ENCODE measurements at places on chromosomes 7 and 10.

DNA sequence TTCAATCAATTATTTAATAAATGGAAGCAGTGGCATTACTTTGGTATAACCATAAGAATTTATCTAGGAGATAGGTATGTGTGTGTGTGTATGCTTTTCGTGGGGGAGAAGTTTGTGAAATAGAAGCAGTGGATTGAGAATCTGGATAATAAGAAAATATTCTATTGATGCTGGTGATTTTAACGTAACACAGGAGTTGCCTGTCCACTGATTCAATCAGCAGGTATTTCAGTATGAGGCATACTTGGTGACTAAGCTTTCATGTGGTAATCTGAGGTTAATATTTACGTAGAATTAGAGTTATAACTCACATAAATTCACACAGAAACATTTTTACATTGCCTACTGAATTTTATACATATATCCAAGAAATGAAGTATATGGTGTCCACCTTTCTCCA is 568.0 kb downstream of the ZWINT start:
- no peak for DNase-seq

- no peak for DNase-seq
These were observed 85.6 kb downstream of the NEUROD6 start for GRCh38 chr7:31254926-31255325.

DNA sequence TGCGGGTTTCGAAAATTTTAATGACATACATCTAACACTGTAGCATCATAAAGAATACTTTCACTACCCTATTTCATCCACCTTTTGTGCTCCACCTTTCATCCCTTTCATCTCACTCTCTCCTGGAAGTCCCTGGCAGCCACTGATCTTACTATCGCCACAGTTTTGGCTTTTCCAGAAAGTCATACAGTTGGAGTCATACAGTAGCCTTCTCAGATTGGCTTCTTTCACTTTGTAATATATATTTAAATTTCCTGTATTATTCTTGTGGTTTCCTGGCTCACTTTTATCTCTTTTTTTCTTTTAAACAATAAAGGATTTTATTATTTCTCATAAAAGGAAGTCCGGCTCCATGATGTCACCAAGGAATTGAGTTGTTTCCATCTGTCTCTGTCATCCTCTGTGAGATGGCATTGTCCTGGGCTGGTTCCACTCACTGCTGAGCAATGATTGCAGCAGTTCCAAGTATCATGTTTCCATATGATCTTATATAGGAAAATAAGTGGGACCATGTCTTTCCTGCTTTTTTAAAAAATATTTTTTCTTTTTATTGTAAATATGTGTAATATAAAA is 626.3 kb downstream of the POM121L12 start:
- no peak for DNase-seq

GRCh38 chr10:34626158-34626880 is 188.8 kb downstream of the PARD3 start:
- no peak for DNase-seq

- DNase-seq: no peak
These were observed 266.6 kb downstream of the NXPH1 start for GRCh38 chr7:8699875-8700624.

DNA sequence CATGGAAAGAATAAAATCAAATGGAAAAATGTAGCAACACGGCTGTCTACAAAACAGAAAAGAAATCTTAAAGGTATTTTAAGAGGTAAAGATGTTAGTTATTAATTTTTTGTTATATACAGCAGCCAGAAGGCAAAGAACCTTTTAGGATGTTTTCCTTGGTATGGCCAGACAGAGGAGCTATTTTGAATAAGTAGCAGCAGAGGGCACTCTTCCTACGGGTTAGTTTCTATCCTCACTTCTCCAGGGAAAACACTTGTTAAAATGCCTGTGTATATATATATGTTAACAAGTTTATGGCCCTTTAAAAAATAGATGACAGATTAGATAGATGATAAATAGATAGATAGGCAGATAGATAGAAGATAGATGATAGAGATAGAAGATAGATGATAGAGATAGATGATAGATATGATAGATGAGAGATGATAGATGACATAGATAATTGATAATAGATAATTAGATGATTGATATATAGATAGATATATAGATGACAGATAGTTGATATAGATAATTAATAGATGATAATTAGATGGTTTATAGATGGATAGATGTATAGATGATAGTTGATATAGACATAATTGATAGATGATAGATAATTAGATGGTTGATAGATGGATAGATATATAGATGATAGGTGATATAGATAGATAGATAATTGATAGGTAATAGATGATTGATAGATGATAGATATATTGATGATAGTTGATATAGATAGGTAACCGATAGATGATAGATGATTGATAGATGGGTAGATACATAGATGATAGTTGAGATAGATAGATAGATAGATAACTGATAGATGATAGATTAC is 57.8 kb upstream of the WIPF3 start:
- DNase-seq: no peak

- DNase-seq: no peak
These were observed 319.0 kb upstream of the NPSR1 start for GRCh38 chr7:34338961-34339526.

DNA sequence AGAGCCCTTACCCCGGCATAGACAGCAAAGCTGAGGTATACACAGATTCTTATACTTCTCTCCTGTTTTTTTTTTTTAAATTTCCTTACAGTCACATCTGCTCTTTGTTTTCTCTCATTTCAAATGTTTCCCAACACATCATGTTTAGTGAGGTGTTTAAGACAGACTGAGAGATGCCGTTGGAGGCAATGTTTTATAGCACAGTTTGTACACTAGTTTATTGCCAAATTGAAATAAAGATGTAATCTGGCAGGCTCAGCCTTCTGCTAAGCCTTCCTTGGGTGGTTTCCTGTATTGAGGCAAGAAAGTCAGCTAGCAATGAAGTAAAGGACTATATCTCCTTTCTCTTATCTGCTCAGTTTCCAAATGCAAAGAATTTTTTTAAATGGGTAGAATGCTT is 393.4 kb downstream of the SORCS1 start:
- no peak for DNase-seq

GRCh38 chr7:142529591-142529990 is 219.7 kb upstream of the PRSS1 start:
- DNase-seq: no peak

DNA sequence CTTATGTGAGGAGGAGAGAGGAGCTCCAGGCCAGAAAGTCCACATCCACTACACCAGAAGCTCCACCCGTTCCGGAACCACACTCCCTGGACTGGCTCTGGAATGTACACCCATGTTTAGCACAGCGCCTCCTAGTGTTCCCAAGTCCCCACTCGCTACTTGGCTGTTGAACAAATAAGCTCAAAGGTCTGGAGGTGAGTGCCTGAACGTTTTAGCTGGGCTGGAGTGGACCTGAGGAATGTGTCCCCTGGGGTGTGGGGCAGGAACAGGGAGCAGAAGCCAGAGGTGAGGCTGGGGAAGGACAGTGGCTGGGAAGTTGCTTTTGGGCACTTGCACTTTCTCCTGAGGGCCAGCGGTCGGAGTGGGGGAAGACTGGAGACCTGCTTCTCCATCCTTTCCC is 164.1 kb upstream of the CDCA7L start:
- DNase-seq: no peak

- DNase-seq: no peak
These were observed 72.6 kb downstream of the EPDR1 start for GRCh38 chr7:37993060-37993501.

GRCh38 chr10:17742918-17743317 is 9.1 kb upstream of the TMEM236 start:
- DNase-seq: peak; percentile 55

DNA sequence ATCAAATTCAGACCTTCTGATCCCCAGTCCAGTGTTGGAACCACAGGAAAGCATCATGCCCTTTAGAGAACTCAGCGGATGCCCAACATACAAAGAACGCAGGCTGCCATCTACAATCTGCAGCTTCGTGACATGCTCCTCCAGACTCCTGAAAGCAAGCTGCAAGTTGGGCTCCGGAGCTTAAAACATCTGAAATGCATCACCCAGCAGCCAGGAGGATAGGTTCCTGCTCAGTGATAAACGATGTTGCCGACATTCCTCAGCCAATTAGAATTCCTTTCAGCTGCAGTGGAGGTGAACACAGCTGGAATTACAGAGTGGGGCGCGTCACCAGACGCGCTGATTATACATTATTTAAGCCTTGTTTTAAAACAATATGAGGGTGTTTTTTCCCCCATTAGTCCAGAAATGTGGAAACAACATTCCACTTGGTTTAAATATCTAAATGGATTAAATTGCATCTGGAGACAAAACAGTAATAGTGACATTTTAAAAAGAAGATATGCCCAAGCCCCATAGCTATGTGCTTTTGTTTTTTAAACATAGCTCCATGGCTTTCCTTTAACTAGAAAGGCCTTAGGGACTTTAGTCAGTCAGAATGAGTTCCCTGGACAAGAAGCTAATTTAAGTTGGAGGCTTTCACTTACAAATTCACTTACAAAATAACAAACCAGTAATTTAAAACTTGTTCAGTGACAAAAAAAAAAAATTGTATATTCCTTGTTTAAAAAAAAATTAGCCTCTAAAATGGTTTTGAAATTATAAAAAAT is 6.3 kb downstream of the SMURF1 start:
- DNase-seq: no peak

- no peak for DNase-seq
These were observed 72.8 kb downstream of the CARD11 start for GRCh38 chr7:2970861-2971260.

DNA sequence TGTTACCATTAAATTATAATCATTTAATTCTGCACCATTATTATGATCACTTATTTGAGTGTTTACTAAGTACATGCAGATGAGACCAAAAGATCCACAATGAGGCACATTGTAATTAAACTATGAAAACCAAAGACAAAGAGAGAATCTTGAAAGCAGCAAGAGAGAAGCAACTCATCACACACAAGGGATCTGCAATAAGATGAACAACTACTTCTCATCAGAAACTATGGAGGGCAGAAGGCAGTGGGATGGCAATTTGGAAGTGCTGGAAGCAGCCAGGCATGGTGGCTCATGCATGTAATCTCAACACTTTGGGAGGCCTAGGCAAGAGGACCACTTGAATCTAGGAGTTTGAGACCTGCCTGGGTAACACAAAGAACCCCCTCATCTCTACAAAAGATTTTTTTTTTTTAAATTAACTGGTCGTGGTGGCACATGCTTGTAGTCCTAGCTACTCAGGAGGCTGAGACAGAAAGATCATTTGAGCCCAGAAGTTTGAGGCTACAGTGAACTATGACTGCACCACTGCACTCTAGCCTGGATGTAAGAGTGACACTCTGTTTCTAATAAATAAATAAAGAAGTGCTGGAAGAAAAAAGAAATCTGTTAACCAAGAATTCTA is 47.7 kb downstream of the CDK6 start:
- no peak for DNase-seq

DNA sequence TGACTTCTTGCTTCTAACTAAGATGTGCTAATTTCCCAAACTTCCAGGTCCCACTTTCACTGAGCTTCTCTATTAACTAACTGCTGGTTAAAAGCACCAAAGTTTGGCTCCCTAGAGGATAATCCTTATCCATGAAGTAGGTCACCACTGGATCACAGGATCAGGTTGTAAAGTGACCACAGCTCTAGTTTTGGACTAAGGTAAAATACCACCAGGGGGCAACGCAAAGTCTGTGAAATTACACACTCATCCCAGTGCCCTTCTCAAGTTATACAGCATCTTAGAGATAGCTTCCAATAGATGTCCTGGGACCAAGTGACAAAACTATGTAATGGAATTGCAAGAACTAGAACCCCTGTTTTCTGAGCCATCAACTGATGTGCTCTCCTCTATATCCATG is 116.4 kb upstream of the ASAH2 start:
- peak; percentile 37 for DNase-seq

GRCh38 chr7:94907811-94908322 is 473 bp downstream of the PPP1R9A start:
- DNase-seq: no peak

DNA sequence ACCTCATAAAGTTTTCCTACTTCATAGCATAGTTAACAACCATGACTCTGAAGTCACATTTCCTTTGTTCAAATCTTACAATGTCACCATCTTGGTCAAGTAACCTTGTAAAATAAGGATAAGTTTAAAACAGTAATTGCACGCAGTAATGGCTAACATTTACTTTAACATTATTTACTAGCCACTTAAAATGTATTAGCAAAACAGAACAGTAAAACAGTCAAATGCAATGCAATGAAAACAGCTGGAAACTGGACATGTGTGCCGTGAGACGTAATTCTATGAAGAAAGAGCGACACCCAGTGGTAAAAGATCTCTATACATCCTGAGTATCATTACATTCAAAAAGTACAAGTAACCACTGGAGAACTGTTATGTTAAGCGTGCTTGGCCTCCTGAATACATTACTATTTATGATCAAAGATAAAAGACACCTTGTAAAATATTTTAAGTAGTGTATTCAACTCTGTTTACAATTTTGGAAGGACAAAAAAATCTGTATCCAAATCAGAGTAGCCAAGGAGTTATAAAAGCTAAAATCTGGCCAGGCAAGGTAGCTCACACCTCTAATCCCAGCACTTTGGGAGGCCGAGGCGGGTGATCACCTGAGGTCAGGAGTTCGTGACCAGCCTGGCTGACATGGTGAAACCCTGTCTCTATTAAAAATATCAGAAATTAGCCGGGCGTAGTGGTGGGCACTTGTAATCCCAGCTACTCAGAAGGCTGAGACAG is 27.2 kb downstream of the ATE1 start:
- DNase-seq: no peak

DNA sequence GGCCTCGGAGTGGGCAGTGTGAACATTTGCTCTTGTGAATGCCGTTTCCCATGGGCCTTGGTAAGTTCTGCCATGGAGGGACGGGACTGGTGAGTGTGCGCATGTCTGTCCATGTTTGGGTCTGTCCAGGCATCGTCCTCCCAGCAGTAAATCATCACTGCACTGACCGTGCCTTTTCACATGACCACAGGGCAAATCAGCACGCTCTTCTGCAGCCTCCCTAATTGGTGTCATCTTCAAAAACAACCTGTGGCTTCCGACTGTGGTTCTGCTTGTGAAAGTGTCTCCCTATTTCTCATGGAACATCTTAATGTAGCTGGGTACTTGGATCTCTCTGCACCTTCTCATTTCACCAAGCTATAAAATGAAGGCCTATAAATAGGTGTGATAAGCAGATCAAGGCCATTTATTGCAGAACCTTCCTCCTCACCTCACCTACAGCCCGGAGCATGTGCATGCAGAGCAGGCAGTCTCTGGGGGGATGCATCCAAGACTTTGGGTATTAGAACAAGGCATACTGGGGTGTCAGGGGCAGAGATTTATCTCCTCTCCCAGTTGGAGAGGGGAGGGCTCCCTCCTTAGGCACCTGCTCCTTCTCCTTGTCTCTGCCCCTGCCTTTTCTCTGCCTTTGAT is 77.4 kb downstream of the RBM20 start:
- no peak for DNase-seq

Data from CD8-positive, alpha-beta T cell (primary cell).